ENCODE measurements at places on chromosomes 1 and 21.

DNA sequence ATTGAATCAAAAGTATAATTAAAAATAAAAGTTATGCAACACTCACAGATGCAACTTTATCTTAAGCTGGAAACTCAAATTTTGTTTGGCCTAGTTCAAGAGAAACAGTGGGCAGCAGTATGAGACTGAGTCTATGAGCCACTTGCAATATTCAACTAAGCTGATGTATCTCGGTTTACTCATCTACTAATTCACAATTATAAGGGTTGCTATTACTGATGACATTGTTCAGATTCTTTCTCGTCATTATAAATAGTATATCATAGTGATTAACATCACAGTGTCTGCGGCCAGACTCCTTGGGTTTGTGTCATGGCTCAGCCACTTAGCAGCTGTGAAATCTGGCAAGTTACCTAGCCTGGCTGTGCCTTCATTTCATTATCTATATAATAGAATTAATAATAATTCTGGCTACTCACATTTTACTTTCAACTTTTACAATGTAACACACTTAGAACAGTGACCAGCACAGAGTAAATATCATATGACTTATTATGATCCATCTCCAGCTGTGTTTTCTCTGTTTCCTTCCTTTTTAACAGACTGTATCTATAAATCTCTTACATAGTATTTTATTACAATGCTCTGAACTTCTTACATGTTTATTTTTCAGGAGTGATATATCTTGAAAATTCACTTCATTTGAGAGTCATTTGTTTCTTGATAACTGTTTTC is 194.3 kb upstream of the RGS18 start:
- DNase-seq = no peak

DNA sequence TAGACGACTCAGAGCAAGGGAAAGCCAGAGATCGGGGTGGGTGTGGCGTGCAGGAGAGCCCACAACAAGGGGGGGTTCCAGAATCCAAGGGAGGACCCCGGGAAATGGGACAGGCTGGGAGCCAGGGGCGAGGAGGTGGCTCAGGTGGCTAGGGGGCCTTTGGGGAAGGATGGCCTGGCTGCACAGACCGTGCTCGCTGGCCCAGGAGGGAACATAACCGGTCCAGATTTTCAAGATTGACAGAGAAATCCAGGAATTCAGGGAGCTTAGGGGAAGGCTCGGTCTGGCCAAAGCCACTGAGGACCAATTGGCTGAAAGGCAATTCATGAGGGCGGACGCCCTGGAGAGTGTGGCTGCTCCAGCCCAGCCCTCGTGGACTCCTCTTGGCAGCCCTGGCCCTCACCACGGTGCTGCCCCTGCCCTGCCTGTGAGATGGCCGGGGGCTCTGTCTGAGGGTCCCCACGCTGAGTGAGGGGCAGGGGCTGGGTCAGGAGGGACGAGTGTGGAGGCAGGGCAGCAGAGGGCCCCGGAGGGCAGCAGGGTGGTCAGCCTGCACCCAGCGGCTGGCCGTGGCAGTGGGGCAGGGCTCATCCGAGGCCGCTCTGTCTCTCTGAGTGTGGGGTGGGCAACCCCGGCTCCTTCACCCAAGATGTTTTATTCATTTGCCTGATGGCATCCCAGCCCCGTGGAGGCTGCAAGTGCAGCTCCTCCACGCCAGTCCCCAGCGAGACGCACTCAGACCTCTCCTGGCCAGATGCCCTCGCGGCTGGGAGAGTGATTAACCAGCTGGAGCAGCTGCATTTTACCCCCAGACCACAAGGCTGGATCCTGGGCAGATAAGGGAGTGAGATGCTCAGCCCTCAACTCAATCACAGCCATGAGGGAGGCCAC is 5.6 kb upstream of the LRRC3 start:
- DNase-seq = no peak

- DNase-seq = no peak
Measured at GRCh38 chr21:15439726-15440125, 290.1 kb upstream of the USP25 start.

- no peak for DNase-seq
Measured at GRCh38 chr1:65164633-65165032, 16.6 kb downstream of the AK4 start.

- peak; percentile 33 for DNase-seq
Measured at GRCh38 chr21:44708866-44709425, 2.4 kb downstream of the TSPEAR start.

GRCh38 chr1:23590058-23590783 is 30.9 kb upstream of the ID3 start:
- DNase-seq = no peak

- no peak for DNase-seq
Measured at GRCh38 chr1:161958425-161958824, 65.2 kb downstream of the OLFML2B start.

GRCh38 chr1:113275691-113276090 is 114.6 kb upstream of the MAGI3 start:
- DNase-seq = no peak

- DNase-seq = no peak
Measured at GRCh38 chr1:43340559-43340958, 2.9 kb downstream of the MPL start.

GRCh38 chr1:15090373-15090772 is 63.2 kb upstream of the TMEM51 start:
- peak; percentile 39 for DNase-seq

- DNase-seq = no peak
Measured at GRCh38 chr1:22057861-22058260, 5.4 kb downstream of the CDC42 start.

GRCh38 chr1:228131766-228132165 is 8.3 kb upstream of the GUK1 start:
- no peak for DNase-seq

GRCh38 chr1:220550811-220551399 is 23.0 kb downstream of the MARK1 start:
- DNase-seq = peak; percentile 51

GRCh38 chr1:42340093-42340492 is 5.1 kb upstream of the FOXJ3 start:
- no peak for DNase-seq

DNA sequence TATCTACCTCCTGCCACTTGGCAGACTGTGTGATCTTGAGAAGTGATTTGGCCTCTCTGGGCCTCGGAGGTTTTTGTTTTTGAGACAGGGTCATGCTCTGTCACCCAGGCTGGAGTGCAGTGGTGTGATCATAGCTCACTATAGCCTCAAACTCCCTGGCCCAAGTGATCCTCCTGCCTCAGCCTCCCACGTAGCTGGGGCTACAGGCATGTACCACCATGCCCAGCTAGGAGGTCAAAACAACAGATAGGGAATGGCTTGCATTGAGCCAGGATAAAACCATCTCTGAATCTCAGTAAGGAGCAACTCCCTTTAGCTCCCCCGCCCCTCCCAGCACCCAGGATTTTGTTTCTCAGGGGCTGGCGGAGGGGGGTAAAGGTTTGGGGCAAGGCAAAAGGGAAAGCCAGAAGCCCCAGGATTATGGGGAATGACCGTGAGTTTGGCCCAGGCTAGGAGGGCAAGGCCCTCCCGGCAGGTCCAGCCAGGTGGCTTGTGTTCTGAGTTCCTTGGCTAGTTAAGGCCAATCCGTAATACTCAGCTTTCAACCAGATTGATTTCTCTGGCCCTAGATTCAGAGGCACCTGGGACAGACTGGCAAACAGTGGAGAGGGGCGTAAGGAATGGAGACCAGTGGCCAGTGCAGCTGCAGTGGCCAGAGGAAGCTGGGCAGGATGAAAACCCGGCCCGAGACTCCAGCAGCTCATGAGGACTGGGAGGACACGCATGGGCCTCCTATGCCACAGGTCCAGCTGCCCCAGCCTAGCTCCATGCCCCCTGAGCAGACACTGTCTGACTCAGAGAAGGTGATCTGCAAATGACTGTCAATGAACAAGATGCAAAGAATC is 130.1 kb downstream of the DMRTB1 start:
- no peak for DNase-seq

GRCh38 chr1:165747632-165748447 is 20.8 kb downstream of the TMCO1 start:
- no peak for DNase-seq

- peak; percentile 22 for DNase-seq
Measured at GRCh38 chr1:101238031-101238628, 1.3 kb downstream of the S1PR1 start.

- DNase-seq = peak; percentile 87
Measured at GRCh38 chr21:33403128-33403785, at the start of gene IFNGR2. Gene IFNGR2, plus strand, starts transcription at chr21:33403413. Its CDS starts 131 bp downstream, at chr21:33403544.

DNA sequence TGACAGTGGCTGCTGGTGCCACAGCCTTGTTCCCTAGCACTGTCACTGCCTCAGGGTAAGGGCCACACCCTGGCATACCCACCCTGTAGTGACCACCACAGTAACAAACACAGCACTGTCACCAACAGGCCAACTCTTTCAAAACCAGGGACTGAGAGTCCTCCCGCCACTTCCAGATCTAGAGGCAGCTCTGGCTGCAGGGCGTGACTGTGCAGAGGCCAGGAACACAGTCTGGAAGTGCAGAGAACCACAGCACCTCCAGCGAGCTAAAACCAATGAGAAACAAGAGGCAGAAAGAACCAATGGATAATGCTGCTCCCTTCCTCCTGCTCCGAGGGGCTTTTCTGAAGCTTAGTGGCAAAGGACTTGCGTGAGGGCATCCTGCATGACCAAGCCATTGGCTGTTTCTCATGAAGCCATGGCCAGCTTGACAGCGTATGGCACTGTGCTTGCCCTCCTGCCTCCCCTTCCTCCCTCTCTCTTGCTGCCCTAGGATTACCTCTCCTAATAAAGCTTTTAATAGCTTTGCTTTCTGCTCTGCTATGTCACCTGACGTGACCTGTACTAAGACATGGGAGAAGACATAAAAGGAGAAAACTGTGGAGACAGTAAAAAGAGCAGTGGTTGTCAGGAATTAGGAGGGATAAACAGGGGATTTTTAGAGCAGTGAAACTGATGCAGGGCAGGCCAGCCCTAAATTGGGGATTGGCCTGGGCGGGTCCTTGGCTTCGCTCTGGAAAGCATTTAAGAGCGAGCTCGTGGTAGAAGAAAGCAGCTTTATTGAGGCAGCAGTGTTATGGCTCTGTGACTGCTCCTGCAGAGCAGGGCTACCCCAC is 7.2 kb downstream of the PARP1 start:
- peak; percentile 80 for DNase-seq

- no peak for DNase-seq
Measured at GRCh38 chr1:119372503-119373086, 4.0 kb downstream of the HAO2 start.

GRCh38 chr1:196660272-196660671 is 8.4 kb downstream of the CFH start:
- no peak for DNase-seq

GRCh38 chr1:121448851-121449250 is 264.1 kb downstream of the SRGAP2C start:
- DNase-seq = no peak

DNA sequence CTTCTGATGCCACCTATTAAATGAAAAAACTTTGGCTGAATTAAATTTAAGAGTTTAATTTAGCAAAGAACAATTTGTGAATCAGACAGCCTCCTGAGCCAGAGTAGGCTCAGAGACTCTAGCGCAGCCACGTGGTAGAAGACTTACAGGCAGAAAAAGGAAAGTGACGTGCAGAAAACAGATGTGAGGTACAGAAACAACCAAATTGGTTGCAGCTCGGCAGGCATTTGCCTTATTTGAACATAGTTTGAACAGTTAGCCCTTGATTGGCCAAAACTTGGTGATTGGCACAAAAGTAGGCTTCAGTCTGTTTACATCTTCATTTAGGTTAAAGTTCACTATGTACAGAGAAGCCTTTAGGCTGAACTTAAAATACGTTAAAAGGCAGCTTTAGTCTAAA is 22.9 kb downstream of the TCP10L start:
- DNase-seq = no peak

GRCh38 chr1:67001682-67002425 is 52.1 kb downstream of the SLC35D1 start:
- DNase-seq = no peak

DNA sequence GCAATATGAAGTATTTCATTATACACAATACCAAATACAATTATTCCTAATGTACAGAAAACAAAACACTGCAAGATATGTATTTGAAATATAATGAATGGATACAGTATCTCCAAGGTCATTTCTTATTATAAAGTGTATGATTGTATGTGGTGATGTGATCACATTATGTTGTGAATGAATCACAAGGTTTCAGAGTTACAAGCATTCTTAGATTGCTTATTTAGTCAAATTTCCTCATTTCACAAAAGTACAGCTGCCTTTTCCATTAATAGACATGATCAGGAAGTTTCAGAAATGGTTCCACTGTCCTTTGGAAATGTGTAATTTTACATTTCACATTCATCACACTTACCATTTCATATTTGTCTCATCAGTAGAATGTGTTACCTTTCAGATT is 28.3 kb upstream of the NEK7 start:
- DNase-seq = no peak

GRCh38 chr1:98333936-98334335 is 327.6 kb upstream of the SNX7 start:
- DNase-seq = no peak

- peak; percentile 20 for DNase-seq
Measured at GRCh38 chr1:203640723-203641502, 14.3 kb downstream of the ATP2B4 start.

DNA sequence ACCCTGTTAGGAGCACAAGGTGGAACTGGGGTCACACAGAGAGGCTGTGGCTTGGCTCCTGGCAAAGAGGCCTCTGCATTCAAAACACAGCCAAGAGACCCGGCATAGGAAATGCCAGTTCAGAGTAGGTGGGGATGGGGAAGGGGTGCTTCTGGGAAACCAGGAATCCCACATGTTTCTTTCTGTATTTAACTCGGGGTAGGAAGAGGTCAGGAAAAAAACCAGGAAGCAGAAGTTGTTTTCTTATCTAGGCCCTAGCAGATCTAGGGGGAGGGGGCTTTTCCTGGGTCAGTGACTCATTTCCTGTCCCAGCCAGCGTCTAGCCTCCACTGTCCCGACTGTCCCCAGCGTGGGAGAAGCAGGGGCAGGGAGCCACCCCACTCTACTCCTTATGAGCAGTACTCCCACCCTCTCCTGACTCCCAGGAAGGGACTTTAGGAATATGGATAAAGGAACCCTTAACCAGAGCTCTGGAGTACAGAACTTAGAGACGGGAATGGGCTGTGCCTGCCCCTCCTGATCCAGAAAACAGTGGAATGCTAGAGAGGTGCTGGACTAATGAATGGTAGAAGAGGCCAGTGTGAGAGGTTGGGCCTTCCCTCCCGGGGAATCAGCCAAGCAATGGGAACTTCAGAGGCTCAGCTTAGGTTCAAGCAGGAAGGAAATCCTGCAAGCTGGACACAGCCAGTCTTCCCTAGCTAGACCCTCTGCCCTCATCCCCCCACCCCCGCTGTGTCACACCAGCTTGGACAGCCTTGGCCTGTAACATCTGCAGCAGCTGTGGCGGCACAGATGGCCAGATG is 5.7 kb downstream of the FHL3 start:
- DNase-seq = no peak

- DNase-seq = no peak
Measured at GRCh38 chr1:21189906-21190500, 13.3 kb upstream of the EIF4G3 start.

GRCh38 chr1:215292932-215293331 is 210.4 kb downstream of the KCNK2 start:
- no peak for DNase-seq

Data from D341Med (cell line).